ENCODE measurements at places on chromosomes 2 and 18. TPM values are rescaled to one million over a fixed set of nuclear protein-coding genes. Genes with fewer than 3 reads are reported as not detected.

NAT8 gene
- not detected for total RNA-seq

- no peak for DNase-seq
These were observed 21.9 kb downstream of the GALNT3 start for GRCh38 chr2:165772183-165772582.

DNA sequence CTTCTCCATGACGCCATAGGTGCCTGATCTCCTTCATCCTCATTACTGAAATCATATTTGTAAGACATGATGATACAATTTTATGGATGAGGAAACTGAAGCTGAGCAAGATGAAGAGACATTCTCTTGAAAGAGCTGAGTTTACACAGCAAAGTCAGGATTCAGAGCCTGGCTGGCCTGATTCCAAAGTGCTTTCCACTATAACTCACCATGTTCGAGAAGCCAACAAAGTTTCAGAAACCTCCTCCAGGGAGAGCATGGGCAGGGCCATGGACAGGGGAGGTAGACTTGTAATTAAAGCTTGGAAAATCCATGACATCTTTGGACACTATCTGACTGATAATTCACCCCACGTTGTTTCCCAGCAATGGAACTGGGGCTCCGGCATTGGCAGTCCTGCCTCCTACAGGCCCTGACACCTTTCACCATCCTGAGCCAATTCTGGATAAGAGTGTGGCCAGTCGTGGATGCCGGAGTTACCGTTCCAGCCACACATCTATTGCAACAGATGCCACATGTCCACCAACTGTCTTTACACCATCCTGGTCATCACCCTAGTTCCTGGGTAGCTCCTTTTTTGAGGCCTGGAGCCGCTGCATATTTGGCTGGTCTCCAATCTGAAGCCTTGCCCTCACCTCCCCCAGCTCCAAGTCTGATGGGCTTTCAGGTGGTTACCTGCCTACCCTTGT is 85.0 kb upstream of the PPP1CB start:
- no peak for DNase-seq

DNA sequence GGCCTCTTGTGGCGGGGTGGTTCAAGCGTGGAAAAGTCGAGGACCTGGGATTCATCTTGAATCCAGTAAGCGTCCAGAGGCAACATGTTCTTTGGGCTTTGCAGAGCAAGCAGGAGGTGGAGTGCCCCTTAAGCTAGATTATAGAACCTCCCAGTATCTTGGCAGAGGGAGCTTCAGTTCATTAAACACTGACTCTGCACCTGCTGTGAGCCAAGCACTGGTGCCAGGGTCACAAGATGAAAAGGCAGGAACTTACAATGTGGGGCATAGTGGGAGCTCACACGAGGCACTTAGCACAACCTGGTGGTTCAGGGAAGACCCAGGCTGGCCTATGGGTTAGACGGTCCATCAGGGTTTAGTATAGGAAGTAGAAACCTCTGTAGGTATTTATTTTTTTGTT is 7.4 kb upstream of the FZD5 start:
- no peak for DNase-seq

DNA sequence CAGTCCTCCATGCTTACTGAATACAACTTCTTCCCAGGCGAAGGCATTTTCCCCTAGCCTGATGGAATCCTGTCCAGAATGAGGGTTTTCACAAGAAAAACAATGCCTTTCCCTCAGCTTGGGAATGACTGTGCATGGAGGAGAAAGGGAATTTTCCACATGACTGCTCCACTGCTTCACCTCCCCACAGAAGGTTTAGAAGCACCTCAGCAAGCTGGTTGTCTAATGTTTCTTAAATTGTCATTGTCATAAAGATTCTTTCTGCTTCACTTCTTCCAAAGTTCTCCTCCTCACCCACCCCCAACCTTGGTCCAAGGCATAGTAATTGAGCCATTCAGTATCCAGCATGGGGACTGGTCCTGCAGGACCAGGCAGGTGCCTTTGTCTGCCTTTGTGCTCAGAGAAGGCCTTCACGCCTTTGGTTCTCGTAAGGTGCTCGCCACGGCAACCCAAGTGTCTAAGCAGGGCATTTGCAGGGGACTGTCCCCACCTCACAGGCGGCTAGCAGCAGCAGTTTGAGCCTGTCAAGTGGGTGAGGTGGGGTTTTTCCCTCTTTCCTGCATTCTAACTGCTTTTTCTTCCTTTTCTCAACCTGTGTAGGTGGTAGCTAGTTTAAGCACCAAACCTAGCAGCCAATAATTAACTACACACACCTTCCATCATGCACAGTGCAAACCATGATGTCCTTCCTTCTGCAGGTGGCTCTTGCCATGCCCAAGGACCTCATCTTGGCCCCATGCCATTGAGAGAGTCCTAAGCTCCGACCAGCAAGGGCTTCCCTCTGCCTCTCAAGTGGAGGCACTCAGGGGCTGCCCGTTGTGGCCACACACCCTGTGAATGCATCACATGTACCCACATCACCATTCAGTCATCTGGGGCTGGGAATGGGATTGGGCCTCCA is 65.7 kb upstream of the BCL2L11 start:
- no peak for DNase-seq

IL18RAP gene
- total RNA-seq: 0.09 TPM

NMS gene
- total RNA-seq: not detected

DNA sequence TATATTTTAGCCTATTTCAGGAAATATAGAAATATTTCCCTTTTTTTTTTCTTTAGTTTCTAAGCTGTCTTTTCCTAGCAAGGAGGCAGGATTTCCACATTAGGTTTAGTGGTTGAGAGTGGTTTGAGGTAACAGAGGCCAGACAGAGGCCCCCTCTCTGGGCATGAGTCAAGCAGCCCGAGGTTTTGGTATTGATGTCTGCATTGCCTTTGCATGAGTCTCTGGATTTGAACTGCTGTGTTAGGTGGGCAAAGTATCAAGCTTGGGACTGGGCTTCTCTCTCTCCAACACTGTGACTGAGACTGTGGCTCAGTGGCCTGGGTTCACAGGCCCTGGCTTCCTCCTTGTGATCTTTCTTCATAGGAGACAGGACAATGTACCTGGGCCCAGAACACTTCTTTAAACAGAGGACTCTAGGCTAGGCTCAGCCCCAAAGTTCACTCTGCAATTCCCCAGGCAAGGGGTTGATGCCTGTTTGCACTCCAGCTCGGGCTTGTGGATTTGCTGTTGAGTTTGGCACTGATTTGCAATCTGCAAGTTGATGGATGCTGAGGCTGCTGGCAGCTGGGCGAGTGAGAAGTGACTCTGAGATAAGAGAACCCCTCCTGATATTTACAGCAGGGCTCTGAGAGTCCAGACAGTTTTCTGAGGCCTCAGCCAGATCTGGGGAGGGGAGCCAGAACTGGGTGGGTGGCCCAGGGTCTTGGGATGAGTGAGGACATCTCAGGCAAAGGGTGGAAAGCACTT is 271.2 kb downstream of the EN1 start:
- peak; percentile 30 for DNase-seq

FLACC1 gene
- total RNA-seq: 0.53 TPM

DNA sequence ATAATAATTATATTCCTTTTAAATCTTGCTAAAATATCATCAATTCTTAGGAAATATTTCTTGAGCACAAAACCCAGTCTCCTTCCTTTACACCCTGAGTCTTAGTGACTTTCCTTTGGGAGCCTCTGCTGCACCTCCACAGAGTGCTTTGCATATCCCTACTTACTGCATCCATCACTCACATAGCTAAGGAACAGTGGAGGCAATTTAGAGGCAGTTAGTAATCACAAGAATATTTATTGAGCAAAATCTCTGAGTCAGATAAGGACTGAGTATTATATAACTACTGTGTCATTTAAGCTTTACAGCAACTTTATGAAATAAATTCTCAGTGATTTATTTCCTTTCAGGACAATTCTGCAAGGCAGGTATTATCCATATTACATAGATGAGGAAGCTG is 327.7 kb downstream of the TMX3 start:
- DNase-seq: no peak

SLC4A5 gene
- total RNA-seq: 2.3 TPM

REG3A gene
- total RNA-seq: 0.30 TPM

GRCh38 chr18:26540043-26540628 is 8.2 kb downstream of the KCTD1 start:
- DNase-seq: no peak
